Activated CD4-positive, alpha-beta T cell treated with anti-CD3 and anti-CD28 coated beads for 36 hours (primary cell): ENCODE measurements at places on chromosomes 16 and 17. TPM values are rescaled to one million over a fixed set of nuclear protein-coding genes. Genes with fewer than 3 reads are reported as not detected.

Gene TPSD1
- not detected for total RNA-seq

Gene SMIM36
- total RNA-seq, result not detected

Gene FNDC8
- total RNA-seq, result not detected

Gene GRB7
- 3.3 TPM for total RNA-seq

Gene FZD2
- total RNA-seq, result 0.07 TPM

Gene MFSD6L
- 0.07 TPM for total RNA-seq

Gene KRT37
- not detected for total RNA-seq

Gene KRT31
- not detected for total RNA-seq

Gene EFNB3
- total RNA-seq, result not detected

Gene TMEM106A
- total RNA-seq, result 10.7 TPM

Gene CRISPLD2
- total RNA-seq, result 0.05 TPM

Gene NEUROD2
- total RNA-seq, result not detected

Gene ZPBP2
- 0.34 TPM for total RNA-seq

Gene TBC1D3K
- total RNA-seq, result not detected

Gene SALL1
- total RNA-seq, result not detected
